ENCODE measurements at places on chromosomes 3 and 15.

- no peak for DNase-seq
Observed at GRCh38 chr3:133803469-133803868, 2.1 kb upstream of the SRPRB start.

GRCh38 chr15:70252951-70253320 is 155.2 kb upstream of the TLE3 start:
- DNase-seq = no peak

DNA sequence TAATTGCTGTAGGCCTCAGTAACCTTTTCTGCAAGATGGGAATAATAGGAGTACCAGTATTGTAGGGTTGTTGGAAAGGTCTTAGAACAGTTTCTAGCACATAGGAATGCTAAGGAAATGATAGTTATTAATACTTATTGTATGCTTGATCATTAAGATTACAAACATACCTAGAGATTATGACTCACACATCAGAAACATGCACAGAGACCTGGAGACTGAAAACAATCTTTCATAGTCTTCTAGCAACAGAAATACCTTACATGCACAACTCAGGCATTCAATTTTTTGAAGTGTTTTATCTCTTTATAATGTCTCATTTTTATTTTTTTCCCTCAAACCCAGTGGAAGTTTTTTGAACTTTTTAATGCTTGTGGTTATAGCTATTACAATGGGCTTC is 104.4 kb upstream of the ZBTB20 start:
- DNase-seq = no peak

- no peak for DNase-seq
Observed at GRCh38 chr15:74627766-74628165, 12.1 kb downstream of the CLK3 start.

DNA sequence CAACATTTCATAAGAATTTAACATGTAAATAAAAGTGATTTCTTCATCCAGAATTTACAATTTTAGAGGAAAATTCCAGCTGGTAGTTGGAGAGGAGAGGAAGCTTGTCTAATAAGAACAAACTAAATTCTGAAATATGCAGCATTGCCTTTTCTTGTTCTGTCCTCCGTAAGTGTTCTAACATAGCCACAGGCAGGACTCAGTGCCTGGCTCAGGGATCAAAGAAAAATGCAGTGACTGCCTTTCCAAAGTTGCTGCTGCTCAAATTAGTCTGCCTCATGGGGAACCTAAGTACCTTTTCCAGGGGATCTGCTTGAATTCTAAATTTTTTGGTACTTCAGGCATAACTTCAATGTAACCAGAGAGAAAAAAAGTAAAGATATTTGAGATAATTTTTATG is 713.0 kb upstream of the CADM2 start:
- no peak for DNase-seq

DNA sequence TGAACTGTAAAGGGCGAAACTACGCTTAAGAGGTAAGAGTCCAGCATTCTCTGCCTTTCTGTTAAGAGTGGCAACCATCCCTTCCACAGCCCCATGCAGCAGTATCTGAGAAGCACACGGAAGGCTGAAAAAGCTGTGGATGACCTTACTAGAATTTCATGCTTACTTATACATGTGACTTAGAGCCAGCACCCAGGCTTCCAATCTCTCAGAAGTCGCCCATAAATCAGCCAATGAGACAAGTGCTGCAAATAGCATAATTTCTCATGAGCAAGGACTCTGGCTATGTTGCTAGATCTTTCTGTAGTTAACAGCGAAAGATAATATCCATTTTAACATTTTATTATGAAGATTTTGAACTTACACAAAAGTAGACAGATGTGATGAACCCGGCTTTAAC is 65.3 kb downstream of the IGF2BP2 start:
- no peak for DNase-seq

Measured in SW 1271 (cell line).